ELR (cell line): ENCODE measurements at places on chromosomes 13 and 19.

- DNase-seq = peak; percentile 21
These were observed 196.7 kb upstream of the SLITRK6 start for GRCh38 chr13:85995788-85996418.

DNA sequence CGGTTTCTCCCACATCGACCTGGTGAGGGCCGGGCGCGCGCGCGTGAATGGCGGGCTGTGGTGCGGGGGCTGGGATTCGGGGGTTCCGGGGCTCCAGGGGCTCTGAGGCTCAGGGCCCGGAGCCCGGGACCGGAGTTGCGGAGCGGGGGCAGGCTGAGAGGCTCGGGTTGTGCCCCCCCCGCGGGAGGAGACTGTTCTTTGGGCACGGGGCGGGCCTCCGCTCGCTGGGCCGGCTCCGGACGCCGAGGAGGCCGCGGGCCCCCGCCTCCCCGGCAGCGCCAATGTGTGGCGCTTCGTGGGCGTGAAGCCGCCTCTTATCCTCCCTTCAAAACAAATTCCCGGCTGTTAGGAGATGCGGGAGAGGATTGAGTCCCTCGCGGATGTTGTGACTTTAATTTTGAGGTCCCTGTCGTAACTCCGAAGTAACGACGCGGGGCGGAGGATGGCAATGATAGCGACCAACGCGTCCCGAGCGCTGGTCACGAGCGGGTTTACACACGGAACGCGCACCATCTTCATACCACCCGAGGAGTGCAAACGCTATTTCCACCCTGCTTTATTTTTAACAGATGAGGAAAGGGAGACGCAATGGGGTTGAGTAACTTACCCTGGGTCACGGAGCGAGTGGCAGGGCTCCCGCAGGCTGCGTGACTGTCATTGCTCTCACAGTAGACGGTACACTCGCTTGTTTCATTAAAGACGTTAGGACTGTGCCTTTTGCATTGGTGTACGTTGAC, 536 bp downstream of the UBA2 start:
- peak; percentile 44 for DNase-seq

DNA sequence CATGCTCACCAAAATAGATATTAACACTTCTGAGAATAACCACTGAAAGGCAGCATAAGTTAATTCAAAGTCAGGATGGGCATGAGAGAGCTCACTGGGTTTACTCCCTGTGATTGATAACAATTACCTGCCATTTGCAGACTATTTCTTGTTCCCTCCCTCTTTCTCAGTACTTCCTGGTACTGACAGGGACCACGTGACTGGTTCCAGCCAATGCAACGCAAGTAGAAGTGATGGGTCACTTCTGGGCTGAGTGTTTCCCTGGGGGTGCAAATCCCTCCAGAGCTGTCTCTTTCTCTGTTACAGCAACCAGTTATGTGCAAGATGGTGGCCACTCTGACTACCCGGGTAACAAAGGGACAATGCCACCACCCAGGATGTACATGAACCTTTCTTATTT, 118.8 kb downstream of the EFNB2 start:
- DNase-seq = no peak

- no peak for DNase-seq
These were observed 54.5 kb downstream of the RASA3 start for GRCh38 chr13:114077933-114078325.

GRCh38 chr13:113013303-113013702, 44.3 kb downstream of the MCF2L start:
- DNase-seq = no peak

- no peak for DNase-seq
These were observed 60.9 kb downstream of the FRY start for GRCh38 chr13:32092496-32092895.

DNA sequence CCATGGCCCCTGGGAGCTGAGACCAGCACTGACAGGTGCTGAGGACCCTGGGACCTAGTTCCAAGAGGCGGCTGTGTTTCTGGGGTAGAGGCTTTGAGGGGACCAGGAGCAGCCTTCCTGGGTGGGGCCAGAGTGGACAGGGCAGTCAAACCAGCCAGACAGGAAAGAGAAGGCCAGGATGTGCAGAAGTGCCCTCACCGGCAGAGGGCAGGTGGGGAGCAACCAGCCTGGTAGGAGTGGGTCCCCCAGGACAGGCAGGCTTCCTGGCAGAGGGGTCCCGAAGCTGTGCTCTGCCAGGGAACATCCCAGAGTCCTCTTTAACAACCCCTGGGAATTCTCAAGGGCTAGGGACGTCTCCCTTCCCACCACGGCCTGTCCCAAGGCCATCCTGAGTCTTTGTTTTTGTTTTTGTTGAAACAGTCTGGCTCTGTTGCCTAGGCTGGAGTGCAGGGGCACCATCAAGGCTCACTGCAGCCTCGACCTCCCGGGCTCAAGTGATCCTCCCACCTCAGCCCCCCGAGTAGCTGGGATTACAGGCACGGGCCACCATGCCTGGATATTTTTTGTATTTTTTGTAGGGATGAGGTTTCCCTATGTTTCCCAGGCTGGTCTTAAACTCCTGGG, 3.0 kb upstream of the HIPK4 start:
- DNase-seq = no peak
